ENCODE measurements at places on chromosomes 7 and 10.

DNA sequence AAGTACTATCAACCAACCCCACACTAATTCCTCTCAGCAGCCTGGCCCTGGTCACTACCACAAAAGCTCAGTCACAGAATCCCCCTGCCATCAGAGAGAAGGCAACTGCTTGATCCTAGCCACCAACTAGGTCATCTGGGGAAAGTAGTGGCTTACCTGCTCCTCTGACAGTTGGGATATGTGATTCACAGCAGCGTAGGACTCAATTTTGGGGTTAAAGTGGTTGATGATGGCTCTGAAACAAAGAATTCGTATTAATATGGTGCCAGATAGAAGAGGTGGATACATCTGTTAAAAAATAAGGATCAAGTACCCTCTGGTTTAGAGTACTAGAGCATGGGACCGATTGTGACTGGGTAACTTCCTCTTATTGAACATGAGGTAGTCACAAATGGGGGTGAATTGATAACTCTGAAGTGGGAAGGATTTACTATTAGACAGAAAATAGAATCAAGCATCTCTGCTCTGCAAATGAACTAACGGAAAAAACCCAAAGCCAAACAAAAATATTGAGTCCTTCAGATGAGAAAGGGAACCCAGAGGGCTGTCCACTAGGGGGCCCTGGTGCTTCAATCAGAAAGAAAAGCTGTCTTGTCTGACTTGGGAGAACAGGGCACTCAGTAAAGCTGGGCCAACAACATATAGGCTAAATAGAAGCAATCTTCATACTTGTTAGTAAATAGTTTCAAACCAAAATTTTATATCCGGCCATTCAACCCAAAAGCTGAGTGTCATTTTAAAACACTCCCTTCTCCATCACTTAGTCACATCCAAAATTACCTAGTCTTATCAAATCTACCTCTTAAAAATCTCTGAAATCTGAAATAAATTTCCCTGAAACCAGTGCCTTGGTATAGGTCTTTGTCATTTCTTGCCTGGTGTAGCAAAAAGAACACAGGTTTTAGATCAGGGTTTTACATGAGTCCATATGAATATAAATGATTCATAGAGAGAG is 45.9 kb upstream of the KCNIP2 start:
- DNase-seq = peak; percentile 17

DNA sequence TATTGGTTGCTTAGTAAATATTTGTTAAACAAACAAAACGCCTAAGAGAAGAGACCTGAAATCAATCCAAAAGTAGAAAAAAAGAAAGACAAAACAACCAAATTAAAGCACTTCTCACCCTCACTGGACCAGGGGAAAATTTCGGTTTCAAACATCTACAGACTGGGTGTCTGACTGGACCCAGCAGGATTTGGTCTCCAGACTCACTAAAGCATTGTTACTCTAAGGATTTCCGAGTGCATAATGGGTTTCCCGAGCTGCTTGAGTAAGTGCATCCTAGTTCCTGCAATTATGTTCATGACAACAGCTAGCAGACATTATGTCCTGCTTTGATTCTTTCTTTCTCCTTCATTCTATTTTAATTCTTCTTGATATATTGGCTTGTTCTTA is 51.8 kb upstream of the FAM3C start:
- DNase-seq = no peak

GRCh38 chr7:29019896-29020295 is 61.8 kb upstream of the TRIL start:
- no peak for DNase-seq

- DNase-seq = no peak
Measured at GRCh38 chr7:156558198-156558597, 82.4 kb upstream of the RNF32 start.

- peak; percentile 20 for DNase-seq
Measured at GRCh38 chr10:30436191-30436611, 2.2 kb downstream of the MAP3K8 start.

DNA sequence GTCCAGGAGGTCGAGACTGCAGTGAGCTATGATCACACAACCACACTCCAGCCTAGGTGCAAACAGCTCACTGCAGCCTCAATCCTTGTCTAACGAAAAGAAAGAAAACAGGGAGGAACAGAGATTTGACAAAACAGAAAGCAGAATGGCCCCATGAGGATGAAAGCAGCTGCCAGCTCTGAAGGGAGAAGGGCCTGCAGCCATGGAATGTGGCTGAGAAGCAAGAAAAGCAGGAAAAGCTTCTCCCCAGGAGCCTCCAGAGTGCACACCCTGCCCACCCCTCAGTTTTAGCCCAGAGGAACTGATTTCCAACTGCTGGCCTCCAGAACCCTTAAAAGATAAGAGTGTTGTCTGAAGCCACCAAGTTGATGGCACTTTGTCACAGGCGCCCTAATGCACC is 13.0 kb downstream of the ESYT2 start:
- DNase-seq = no peak

GRCh38 chr10:88508796-88509195 is 74.3 kb downstream of the RNLS start:
- no peak for DNase-seq

- no peak for DNase-seq
Measured at GRCh38 chr10:132836248-132836831, 50.4 kb upstream of the NKX6-2 start.

GRCh38 chr7:98186452-98187137 is 24.6 kb upstream of the BHLHA15 start:
- DNase-seq = no peak

- DNase-seq = no peak
Measured at GRCh38 chr7:142584765-142585164, 164.5 kb upstream of the PRSS1 start.

GRCh38 chr10:103695584-103696005 is 159.8 kb downstream of the SH3PXD2A start:
- no peak for DNase-seq

GRCh38 chr10:86855513-86855912 is 99.1 kb downstream of the BMPR1A start:
- no peak for DNase-seq

DNA sequence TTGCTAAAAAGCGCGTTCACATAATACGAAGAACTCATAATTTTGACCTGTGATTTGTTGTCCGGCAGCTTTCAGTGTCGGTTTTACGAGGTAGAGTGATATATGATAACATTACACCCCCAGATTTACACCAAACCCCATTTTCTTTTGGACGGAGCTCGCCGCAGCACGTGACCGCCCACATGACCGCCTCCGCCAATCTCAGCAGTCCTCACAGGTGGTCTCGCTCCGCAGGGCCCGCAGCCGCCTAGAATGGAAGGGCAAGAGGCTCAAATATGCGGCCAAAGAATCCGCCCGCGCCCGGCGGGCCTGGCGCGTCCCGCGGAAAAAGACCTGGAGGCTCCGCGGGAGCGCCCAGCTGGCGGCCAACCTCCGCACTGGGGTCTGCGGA is at the start of gene HOXA7:
Gene HOXA7 (minus strand): TSS at position 168 of the 391 bp plus-strand sequence. CDS start 130 bp downstream, at position 38.
- peak; percentile 43 for DNase-seq

GRCh38 chr10:23193435-23194074 is 1.4 kb downstream of the PTF1A start:
- DNase-seq = no peak

DNA sequence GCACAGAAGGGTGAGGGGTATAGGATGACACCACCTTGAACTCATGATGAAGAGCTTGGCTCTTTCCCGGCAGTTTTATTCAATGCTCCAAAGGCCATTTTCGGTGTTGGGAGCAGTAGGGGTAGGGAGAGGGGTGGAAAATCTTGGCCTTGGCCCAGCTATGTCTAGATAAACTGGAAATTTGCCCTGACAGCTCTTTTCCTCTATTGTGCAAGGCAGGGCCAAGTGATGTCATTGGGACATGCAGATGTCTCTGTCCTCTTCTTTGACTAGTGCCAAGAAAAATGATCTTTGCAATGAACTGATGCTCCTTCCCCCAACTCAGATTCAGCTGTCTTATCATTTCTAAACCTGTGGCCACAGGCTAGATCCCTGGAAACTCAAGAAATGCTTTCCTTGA is 27.7 kb upstream of the PRKCQ start:
- DNase-seq = no peak

DNA sequence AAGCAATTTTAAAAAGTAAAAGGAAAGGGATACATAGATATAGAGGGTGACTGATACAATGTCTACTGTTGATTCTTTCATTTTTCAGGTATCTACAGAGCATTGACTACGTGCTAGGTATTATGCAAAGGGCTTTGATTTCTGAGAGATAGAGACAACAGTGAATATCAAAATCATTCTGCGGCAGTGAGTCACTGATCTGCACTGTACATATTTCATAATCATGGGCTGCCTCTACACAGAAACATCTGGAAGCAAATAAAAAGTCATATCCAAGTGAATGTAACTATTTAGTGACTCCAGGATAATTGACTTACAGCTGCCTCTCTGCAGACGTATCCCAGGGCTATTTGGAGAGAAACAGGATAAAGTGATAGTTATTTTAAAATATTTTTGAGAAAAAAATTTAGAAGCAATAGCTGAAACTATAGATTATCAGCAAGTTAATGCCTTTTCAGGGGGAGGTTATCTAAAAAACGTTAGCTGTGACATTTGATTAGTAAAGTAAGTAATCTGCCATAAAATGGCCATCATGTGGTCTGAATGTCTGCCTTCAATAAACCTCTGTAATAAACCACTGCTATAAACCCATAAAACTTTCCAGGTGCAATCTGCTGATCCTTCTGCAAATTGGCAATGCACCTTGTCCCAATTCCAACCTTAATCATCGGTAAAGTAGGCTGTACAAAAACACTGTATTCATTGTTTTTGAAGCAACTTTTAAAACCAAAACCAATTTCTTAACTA is 43.7 kb downstream of the CPXM2 start:
- DNase-seq = no peak

- no peak for DNase-seq
Measured at GRCh38 chr10:36344240-36345174, 702.4 kb upstream of the FZD8 start.

All from GDM1 (cell line).